NCI-H2171 (cell line): ENCODE measurements at places on chromosomes 6 and 20.
A peak's percentile ranks its signal among the peaks of the same experiment; 100 is the strongest.

GRCh38 chr20:58710481-58711265 lies 18.1 kb downstream of the NPEPL1 start:
- DNase-seq = no peak

- DNase-seq = no peak
Measured at GRCh38 chr6:53918854-53919510, 124.2 kb downstream of the LRRC1 start.

- DNase-seq = peak; percentile 32
Measured at GRCh38 chr6:87078983-87079616, 15.8 kb downstream of the CGA start.

GRCh38 chr6:137808191-137808590 lies 58.9 kb upstream of the TNFAIP3 start:
- DNase-seq = no peak

DNA sequence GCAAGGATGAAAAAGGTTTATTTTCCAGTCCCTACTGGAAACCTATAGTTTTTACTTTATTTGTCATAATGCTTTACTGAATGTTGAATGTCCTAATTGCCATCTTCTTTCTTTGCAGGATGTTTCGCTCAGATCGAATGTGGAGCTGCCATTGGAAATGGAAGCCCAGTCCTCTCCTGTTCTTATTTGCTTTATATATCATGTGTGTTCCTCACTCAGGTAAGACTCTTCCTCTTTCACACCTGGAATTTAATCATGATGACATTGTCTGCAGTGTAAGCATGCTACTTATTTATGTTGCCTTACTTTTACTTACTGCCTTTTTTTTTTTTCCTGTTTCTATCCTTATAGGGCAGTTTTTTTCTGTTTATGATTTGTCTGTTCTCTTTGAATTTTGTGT lies 7.6 kb downstream of the ADGRG6 start:
- DNase-seq = no peak

DNA sequence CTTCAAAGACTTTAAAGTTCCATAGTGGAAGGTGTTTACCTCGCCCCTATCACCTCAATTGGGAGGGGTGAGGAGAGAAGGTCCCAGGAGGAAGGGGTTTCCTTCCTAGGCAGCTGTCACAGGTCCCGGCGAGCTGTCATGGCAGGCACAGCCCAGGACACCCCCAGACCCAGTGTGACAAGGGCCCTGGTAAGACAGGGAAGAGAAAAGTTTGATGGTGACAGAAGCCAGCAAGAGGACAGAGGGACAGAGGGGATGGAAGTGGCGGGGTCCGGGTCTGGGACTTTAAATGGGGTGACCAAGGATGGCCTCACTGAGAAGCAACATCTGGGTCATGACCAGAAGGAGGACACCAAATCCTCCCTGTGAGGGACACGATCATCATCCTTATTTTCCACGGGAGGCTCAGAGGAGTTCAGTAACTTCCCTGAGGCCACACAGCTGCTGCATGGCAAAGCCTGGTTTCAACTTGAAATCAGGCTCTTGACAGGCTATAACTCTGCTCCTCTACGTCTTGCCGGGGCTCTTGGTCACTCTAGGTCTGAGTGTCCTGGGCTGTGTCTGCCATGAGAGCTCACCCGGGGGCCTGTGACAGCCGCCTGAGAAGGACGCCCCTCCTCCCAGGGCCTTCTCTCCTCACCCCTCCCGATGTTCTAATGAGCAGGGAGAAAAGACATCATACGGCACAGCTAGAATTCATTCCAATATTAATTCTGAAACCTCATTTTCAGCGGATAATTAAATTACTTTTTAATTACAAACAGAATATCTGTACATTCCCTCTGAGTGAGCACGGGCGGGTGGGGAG lies 222.2 kb downstream of the PREX1 start:
- no peak for DNase-seq

DNA sequence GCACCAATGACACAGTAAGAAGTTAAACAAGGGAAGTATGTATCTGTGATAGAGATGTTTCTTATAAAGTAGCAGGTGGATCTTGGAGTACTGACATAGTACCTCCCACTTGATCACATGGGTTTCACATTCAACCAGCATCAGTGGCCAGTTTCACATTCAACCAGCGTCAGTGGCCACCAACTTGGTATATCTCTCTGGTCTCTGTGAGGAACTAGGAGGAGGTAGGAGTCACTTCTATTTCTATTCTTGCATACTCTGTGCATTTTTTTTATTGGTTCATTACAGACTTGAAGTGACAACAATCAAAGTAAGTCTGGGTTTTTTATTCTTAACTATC lies 200.3 kb upstream of the SIM1 start:
- DNase-seq = no peak

DNA sequence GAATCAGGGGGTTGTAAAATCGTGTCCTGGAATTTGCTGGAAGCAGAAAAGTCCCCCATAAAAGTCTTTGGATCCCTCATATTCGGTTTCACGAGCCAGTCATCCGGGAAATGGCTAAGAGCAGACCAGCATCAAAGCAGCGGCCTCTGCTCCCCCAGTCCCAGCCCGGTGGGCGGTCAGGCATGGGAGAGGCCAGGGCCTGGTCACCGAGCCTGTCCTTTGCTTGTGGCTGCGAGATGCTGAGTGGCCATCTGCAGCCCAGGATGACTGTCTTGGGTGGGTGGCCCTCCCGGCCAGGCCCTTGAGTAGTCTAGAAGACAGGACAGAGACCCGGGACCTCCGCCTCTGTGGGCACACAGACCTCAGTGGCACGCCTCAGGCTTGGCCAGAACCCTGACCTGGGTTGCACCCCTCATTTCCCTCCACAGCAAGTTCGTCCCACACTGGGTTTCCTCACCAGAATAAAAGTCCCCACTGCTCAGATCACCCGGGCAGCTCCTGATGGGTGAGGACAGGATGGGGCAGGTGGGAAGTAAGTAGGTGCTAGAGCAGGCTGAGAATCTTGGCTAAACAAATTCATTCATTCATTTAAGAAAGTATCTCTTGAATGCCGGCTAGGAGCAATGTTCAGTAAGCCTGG lies 172.1 kb downstream of the BMP7 start:
- no peak for DNase-seq
